ENCODE measurements at places on chromosomes 12 and 14.
A peak's percentile ranks its signal among the peaks of the same experiment; 100 is the strongest.

- DNase-seq, result no peak
Measured at GRCh38 chr12:87828382-87828973, 200.7 kb downstream of the C12orf50 start.

GRCh38 chr12:58455136-58455535 lies 465.2 kb downstream of the LRIG3 start:
- DNase-seq, result no peak

DNA sequence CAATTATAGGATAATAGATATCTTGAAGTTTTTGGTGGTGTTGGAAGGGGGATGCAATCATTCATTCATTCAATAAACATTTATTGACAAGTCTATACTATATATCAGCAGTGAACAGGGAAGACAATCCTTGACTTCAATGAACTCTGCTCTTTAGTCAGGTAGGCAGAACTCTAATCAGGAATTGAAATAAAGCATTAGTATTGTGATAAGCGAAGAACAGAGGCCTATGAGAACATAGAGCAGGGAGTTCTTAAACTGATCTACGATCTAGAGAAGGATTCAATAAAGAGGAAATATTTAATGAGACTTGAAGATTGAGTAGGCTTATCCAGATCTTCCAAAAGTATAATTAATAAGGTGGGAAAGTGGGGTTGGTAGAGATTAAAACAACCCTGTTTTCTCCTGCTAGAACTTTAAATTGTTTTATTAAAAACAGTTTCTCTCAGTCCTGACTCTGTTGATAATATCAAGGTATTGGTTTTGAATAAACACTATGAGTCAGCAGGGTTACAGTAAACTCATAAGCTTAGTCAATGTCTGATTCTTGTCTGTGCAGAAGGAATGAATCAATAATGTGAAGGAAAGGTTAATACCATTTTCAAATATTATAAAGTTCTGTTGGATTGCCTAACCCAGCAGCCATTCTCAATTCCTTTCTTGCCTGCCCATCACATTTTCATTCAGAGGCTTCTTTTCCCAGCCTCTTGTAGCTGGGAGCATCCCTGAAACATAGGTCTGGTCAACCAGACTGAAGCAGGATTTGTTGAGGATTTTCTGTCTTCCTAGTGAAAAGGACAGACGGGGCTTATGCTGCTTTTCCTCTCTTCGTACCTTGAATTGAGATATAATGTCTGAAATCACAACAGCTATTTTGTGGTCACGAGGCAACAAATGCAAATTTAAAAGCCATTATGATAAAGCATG lies 38.9 kb upstream of the KTN1 start:
- no peak for DNase-seq

GRCh38 chr12:124853781-124854636 lies 9.7 kb downstream of the SCARB1 start:
- no peak for DNase-seq

- peak; percentile 46 for DNase-seq
Measured at GRCh38 chr12:70260646-70261045, 17.4 kb downstream of the CNOT2 start.

- DNase-seq, result no peak
Measured at GRCh38 chr12:111488271-111488670, 82.5 kb downstream of the SH2B3 start.

GRCh38 chr12:124227951-124228711 lies 66.8 kb upstream of the RFLNA start:
- no peak for DNase-seq

GRCh38 chr12:30692470-30692869 lies 3.2 kb downstream of the IPO8 start:
- DNase-seq, result no peak

- no peak for DNase-seq
Measured at GRCh38 chr12:23096321-23096720, 471.4 kb downstream of the ETNK1 start.

GRCh38 chr12:32155041-32155440 lies 48.4 kb downstream of the BICD1 start:
- DNase-seq, result no peak

GRCh38 chr12:56591961-56592360 lies 38.2 kb downstream of the BAZ2A start:
- DNase-seq, result no peak

GRCh38 chr12:12999959-13000615 lies at the start of gene HEBP1:
Gene HEBP1, minus strand, starts transcription at chr12:13000265. Its CDS starts 151 bp downstream, at chr12:13000114.
- peak; percentile 81 for DNase-seq

GRCh38 chr12:121849665-121850064 lies 9.0 kb downstream of the HPD start:
- no peak for DNase-seq

DNA sequence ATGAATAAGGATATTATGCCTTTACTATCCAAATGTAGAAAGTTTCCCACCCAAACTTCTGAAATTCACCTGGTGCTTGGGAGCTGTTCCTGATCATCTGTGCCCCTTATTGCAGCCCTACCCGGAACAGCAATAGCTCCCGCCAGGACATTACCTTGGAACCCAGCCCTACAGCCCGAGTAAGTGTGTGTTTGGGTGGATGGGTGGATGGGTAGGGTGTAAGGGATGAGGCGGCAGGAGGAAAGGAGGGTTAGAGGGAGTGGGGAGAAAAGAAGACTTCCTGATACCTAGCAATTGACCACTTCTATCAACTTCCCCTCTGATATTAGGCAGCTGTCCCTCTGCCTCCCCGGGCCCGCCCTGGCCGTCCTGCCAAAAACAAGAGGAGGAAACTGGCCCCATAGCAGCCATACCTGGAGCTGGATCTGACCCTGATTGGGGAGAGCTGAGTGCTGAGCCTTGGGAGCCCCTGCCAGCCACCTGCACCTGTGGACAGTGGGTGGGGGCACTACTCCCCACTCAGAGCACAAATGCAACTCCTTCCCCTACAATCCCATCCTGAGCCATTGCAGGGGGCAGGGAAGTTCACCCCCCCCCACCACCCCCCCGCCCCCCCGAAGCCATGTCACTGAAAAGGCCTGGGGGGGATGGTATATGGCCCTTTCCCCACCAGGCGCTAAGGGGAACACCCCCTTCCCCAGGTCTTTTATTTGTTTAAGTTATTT lies 6.4 kb downstream of the MBD6 start:
- DNase-seq, result no peak

- DNase-seq, result no peak
Measured at GRCh38 chr14:50717811-50718210, 49.7 kb upstream of the SAV1 start.

GRCh38 chr12:75721796-75722195 lies 210.4 kb upstream of the KRR1 start:
- DNase-seq, result no peak
